Activated CD4-positive, CD25-positive, alpha-beta regulatory T cell (primary cell): ENCODE measurements at places on chromosomes 13 and 19.

- no peak for DNase-seq
Measured at GRCh38 chr13:78521091-78521490, 82.3 kb downstream of the POU4F1 start.

DNA sequence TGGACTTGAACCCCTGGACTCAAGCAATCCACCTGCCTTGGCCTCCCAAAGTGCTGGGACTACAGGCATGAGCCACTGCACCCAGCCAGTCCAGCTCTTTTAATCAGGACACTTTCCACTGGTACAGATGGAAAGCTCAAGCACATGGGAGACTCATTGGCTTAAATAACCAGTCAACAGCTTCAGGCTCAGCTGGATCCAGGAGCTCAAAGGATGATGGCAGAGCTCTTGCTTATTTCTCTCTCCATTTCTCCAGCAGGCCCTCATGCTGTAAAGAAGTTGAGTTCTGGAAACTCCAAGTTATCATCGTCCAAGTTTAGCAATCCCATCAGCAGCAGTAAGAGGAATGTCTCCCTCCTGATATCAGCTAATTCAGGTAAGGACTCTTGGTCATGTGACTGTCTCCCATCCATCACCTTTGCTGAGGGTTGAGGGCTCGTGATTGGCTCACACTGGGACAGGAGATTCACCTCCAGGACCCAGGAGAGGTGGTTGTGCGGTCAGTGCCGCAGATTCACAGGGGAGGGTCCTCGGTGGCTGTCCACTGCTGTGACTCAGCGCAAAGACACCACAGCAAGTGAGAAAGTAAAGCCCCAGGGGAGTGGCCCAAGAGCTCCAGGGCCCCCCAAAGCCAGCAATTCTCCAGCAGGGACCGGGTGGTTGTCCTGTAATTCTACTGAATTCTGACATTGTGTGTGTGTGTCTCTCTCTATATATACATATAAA, 5.1 kb downstream of the CCL25 start:
- no peak for DNase-seq

DNA sequence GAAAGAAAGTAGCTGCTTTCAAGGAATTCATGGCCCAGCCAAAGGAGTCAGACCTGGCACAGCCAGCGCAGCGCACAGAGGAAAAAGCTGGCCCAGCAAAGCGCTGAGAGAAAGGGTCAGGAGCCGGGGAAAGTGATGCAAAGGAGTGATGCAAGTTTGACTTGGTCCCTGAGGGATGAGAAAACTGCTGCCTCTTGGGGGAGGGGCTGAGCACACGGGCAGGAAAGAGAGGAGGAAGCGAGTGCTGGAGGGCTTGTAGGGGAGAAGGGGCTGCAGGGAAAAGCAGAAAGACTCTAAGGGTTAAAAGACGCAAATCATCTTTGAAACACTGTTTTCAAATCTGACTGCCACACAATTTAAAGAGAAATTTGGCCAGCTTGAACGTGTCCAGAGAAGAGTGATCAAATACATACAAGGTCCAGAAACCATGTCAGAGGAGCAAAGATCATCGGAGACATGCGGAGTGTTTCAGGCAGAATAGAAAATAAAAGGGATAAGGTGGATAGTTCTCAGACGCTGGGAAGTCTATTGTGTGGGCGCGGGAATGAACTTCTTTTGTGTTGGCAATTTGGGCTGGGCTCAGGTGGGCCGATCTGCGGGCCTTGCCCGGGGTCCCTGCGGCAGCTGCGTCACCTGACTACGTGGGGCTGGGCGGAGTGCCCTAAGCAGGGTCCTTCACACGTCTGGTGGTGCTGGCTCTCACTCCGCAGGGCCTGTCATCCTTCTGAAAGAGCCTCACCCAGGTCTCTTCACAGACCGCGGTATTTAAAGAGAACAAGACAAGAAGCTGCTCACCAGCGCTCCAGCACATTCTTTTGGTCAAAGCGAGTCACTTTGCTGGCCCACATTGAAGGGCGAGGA, 18.1 kb downstream of the N4BP2L1 start:
- DNase-seq = no peak

GRCh38 chr19:6481541-6482342, at the start of gene DENND1C:
Gene DENND1C, minus strand, starts transcription at chr19:6481787. Its CDS starts 92 bp downstream, at chr19:6481695.
- peak; percentile 49 for DNase-seq

- no peak for DNase-seq
Measured at GRCh38 chr19:5804516-5805461, at the start of gene NRTN. Gene NRTN, plus strand, starts transcription at chr19:5805067. Its CDS starts 19,099 bp downstream, at chr19:5824166.

- DNase-seq = no peak
Measured at GRCh38 chr19:19105365-19106055, 32.8 kb downstream of the TMEM161A start.

GRCh38 chr13:37889102-37889501, 19.5 kb upstream of the TRPC4 start:
- no peak for DNase-seq

- no peak for DNase-seq
Measured at GRCh38 chr19:43525836-43526771, 897 bp downstream of the ETHE1 start.

- no peak for DNase-seq
Measured at GRCh38 chr13:91127995-91128394, 219.5 kb upstream of the MIR17HG start.

- no peak for DNase-seq
Measured at GRCh38 chr13:74272826-74273225, 138.6 kb upstream of the KLF12 start.

GRCh38 chr19:21328885-21329605, at the start of gene ZNF708:
Gene ZNF708, minus strand, starts transcription at chr19:21329410. Its CDS starts 198 bp downstream, at chr19:21329212.
- peak; percentile 47 for DNase-seq

DNA sequence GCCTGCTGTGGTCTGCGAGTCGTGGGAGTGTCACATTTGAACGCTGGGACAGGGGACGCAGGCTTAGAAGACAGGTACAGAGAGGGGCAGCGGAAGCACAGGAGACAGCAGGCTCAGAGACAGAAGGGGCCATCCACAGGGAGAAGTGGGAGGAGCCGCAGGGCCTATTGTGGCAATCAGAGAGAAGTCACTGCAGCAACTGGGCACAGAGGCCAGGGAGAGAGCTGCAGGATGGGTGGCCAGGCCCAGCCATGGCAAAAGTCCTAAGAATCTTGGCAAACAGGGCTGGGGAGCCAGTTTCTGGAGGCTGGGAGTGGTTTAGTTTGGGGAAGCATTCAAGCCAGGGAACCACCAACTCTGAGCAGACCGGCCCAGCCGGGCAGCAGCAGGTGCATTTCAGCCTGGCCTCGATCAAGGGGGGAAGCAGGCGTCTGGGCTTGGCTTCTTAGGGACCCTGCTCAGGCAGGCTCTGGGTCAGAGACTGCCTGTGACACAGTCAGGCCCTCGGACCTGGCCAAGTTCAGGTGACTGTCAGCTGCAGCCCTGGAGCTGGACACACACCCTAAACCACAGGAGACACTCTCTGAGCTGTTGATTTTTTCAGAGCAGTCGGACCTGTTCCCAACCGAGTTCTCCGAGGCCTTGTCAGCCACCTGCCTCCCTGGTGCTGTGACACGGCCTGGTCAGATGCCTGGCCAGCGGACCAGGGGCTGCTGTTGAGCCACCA, 11.8 kb downstream of the SH3GL1 start:
- DNase-seq = no peak
